ENCODE measurements at places on chromosomes 16 and 17. TPM values are rescaled to one million over a fixed set of nuclear protein-coding genes. Genes with fewer than 3 reads are reported as not detected.

ZG16 gene
- total RNA-seq, result not detected

KRTAP1-5 gene
- 10.1 TPM for total RNA-seq

C16orf90 gene
- total RNA-seq, result not detected

RAD51C gene
- 35.3 TPM for total RNA-seq

KRTAP2-2 gene
- not detected for total RNA-seq

PRSS22 gene
- 0.40 TPM for total RNA-seq

FOXN1 gene
- not detected for total RNA-seq

ALOX15 gene
- total RNA-seq, result 0.08 TPM

PYCARD gene
- total RNA-seq, result 54.6 TPM

CLN3 gene
- 14.0 TPM for total RNA-seq

ARL5C gene
- not detected for total RNA-seq

CORO1A gene
- total RNA-seq, result 9.1 TPM

NPIPA2 gene
- total RNA-seq, result not detected

ABCA8 gene
- total RNA-seq, result 5.8 TPM

GRAP gene
- total RNA-seq, result 0.72 TPM

ASPSCR1 gene
- total RNA-seq, result 15.5 TPM

SPN gene
- total RNA-seq, result not detected

Data from epithelial cell of alveolus of lung (primary cell).